ENCODE measurements at places on chromosomes 2 and 18.

DNA sequence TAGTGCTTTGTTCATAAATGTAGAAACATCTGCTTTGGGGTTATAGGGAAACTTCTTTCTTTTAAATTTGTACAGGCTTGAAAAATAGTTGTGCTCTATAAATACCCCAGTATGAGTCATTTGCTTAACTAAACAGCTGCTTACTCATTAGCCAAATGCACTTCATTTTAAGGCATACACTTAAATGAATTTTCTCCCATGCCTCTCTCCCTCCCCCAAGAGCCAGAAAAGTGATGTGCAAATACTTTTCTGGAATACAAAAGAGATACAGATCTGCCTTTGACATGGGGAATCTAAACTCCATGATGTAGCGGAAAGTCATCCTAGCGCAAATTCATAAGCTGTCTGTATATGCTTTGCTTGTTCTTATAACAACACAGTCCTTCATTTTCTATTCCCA, 469.4 kb downstream of the DLGAP1 start:
- DNase-seq: no peak

- DNase-seq: no peak
Observed at GRCh38 chr2:51722311-51722710, 690.4 kb upstream of the NRXN1 start.

GRCh38 chr18:13353084-13353823, 134.7 kb downstream of the LDLRAD4 start:
- DNase-seq: no peak

GRCh38 chr2:20421988-20422370, 24.9 kb upstream of the RHOB start:
- DNase-seq: no peak

- DNase-seq: peak; percentile 73
Observed at GRCh38 chr2:10493634-10494281, 45.6 kb upstream of the ODC1 start.

DNA sequence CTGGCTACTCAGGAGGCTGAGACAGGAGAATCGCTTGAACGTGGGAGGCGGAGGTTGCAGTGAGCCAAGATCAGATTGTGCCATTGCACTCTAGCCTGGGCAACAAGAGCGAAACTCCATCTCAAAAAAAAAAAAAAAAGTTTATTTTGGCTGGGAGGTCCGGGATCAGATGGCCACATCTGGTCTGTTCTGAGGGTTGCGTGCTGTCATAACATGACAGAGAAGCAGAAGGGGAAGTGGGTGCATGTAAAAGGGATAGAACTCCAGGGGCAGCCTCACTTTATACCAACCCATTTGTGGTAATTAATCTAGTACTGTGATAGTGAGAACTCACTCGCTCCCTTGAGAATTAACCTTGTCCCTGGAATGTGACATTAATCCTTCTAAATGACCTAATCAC, 101.2 kb downstream of the PTPN4 start:
- no peak for DNase-seq

DNA sequence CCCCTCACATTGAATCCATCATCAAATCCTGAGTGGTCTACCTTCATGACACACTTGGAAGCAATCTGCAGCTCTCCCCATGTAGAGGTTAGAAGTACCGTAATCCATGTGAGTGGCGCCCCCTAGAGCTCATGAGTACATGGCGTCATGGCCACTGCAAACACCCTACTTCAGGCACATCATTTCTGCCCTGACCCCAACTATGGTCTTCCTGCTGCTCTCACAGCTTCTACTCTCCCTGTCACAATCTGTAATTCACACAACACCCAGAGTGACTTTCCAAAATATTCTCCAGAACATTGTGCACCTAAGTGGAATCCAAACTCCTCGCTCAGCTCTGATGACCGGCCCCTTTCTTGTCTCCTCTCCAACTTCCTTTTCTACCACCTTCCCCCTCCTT, 141.9 kb downstream of the ANKRD44 start:
- DNase-seq: peak; percentile 49

GRCh38 chr2:100352521-100352920, 30.2 kb upstream of the LONRF2 start:
- no peak for DNase-seq
